ENCODE measurements at places on chromosomes 6 and 20.

DNA sequence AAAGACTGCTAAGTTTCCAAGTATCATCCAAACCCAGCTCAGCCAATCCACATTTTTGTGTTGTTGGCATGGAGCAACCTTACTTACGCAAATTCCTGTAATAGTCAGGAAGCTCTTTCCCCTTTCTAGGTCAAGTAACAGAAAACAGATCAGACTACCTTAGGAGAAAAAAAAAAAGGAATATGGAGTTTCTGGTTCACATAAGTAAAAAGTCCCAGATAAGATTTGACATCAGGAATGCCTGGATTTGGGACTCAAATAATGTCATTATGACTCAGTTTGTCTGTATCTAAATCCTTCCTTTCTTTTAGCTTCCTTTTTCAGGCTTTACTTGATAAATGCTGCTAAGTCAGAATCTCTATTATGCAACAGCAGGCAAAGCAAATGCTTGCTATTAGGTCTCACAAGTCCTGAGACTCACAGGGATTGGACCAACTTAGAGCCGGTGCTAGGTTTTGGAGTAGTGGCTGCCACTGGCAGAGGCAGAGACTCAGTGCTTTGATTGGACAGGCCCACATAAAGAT lies 44.5 kb downstream of the NCOA7 start:
- no peak for DNase-seq

DNA sequence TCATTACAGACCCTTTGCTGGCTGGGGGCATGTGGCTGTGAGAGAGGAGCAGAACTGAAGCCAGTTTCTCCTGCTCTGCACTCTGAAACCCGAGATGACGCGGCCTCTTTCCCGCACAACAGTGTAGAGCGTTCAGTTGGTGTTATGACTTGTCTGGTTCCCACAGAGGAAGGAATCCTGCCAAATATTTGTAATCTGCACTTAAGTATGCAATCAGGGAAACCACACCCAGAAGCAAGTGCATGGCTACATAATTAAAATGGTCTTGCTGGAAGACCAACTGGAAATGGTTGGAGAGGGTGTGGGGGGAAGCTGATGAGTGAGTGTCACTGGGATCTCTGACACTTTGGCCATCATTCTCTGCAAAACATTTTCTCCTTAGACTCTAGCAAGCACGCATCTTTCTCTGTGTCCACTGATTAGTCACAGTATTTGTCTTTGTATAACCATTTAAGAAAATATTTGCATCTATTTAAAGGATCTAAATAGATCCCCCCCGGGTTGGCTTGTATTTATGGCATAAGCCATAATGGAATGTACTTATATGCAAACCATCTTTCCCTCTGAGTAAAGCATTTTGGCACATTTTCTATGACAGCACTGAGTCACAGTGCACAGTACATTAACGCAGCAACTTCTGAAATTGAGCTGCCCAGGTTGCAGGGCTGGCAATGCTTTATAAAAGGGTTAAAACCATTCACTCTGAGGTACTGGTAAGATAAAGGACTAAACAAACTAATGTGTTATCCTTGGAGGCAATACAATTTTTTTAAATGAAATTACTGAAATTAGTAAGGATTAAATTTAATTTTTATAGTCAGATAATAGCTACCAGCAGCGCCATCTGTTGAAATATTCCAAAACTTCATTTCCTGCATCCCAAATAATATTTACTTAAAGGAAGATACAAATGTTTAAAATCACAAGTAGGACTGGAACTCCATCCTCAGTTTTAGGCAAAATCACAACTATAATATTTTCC lies 76.7 kb downstream of the FOXC1 start:
- no peak for DNase-seq

DNA sequence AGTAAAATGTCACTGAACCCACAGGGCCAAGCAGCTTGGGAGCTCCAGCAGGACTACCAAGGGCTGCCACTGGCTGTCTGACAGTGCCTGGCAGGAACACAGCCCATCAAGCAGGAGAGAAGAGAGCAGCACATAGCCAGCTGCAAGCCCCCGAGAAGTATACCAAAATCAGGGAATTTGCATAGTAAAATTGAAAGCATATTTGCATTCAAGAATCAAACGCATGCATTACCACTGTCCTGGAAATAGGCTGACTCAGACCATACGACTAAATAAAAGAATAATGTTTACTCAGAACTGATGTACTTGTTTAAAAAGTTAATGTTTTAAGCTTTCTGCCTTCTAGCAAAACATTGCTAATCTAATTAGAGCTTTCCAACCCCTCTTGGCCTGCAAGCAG lies 298.1 kb downstream of the TFAP2B start:
- DNase-seq = no peak

DNA sequence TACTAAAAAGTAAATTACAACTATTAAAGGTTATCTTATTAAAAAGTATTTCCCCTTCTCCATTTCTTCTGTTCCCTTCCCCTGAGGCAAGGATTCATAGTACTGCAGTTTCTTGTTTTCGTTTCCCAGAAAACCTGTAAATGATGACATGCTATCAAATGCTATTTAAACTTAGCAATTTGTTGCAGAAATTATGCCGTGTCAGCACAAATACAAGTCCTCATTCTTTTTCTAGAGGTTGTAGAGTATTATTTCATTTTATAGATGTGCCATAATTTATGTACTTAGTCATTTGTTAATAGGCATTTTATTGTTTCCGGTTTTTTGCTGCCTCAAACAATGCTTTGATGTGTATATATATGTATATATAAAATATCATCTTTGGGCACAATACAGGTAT lies 268.4 kb downstream of the PLCB1 start:
- DNase-seq = no peak

- DNase-seq = no peak
Measured at GRCh38 chr20:32945710-32946221, 58.5 kb downstream of the SUN5 start.

DNA sequence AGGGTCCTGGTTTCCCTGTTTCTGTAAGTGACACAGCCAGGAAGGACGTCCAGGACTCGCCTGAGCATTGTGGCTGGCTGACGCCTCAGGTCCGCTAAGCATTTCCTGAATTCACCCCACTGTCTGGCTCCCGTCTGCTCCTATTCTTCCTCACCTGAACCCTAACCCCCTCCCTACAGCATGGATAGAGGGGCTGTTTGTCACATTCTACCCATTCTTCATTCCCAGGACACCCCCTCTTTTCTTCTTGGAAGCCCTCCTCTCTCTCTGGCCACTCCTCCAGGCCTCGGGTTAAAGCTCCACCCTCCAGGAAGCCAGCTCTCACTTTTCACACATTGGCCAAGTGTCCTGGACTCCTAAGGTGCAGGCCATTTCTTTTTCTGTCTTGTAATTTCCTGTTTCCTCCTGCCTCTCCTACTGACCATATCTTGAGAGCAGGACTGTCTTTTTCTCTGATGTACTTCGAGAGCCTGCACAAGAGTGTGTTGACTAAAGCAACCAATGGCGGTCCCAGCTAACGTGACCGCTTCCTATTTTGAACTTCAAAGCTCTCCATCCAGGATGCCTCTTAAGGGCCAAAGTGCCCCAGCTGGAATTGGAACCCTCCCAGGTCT lies 24.2 kb upstream of the MYMX start:
- no peak for DNase-seq
